Caudate nucleus (tissue), 63 donors: ENCODE measurements at places on chromosomes 12 and 14.

DNA sequence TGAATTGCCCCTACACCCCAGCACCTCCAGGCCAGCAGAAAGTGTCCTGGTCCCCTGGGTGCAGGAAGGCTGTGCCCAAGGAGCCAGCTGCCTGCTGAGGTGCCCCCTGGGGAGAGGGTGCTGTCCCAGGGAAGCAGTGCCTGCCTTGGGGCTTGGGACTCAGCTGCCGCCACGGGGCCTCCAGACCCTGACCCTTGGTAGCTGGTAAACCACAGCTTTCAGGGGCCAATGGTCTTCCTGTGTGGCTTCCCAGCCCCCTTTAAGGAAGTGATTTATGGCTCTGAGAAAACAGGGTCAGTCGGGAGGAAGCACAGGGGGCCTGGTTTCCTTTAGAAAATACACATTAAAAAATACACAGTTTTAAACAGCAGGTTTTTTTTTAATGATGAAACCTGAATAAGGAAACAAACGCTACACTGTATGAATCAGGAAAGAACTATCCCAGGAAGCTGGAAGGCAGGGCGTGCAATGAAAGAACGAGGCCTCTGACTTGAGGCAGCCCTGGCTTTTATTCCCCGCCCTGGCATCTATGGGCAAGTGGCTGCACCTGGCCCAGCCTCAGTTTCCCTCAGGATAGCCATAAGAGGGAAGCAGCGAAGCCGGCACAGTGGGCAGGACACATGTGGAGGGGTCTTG lies 40.6 kb upstream of the EML1 start:
- DNase-seq, result no peak

- DNase-seq, result no peak
These were observed 10.2 kb upstream of the RNASE10 start for GRCh38 chr14:20494935-20495766.

DNA sequence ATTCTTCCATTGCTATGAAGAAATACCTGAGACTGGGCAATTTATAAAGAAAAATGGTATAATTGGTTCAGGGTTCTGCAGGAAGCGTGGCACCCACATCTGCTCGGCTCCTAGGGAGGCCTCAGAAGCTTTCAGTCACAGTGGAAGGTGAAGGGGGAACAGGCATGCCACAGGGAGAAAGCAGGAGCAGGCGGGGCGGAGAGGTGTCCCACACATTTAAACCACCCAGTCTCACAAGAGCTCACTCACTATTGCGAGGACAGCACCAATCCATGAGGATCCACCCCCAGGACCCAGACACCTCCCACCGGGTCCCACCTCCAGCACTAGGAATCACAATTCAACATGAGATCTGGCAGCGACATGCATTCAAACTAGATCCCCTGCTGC lies 56.0 kb upstream of the C14orf180 start:
- DNase-seq, result no peak

- DNase-seq, result no peak
These were observed 277.6 kb downstream of the DPF3 start for GRCh38 chr14:72616294-72616693.

DNA sequence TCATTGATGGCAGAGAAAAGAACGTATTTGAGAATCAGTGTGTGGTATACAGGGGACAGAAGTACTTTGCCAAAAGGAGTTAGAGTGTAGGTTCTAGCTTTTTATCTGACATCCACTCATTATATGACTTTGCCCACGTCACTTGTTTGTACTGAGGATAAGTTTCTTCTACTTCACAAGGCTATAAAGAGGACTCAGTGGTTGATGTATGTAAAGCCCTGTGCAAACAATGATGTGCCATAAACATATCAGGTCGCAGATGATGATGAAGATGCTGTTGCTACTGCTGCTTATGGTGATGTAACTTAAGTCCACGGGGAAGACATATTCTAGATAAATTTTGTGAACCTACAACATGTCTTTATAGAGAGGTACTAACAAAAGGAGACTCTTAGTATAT lies 66.3 kb downstream of the TRHDE start:
- no peak for DNase-seq

GRCh38 chr12:113137861-113138783 lies 2.6 kb upstream of the RASAL1 start:
- no peak for DNase-seq

DNA sequence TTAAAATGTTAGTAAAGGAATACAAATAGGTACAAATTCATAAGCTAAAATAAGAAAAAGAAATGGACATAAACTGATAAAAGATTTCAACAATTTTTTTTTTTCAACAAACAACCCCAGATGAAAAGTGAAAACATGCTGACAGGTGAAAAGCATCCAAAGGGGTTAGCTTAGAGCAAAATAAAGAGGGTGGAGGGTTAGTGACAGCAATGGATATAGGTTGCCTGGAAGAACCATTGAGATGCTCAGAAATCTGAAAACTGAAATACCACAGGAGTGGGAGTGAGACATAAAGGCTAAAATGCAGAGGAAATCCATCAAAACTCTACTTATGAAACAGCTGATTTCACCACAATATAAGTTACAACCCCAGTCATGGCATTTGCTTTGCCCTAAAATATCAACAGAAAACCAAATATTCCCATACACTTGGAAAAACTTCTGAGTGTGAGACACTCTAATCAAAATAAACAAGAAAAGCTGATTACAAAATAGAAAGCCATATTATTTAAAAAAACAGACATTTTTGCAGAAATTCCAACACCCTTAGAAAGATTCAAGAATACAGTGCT lies 136.3 kb upstream of the PLEKHG7 start:
- DNase-seq, result no peak

GRCh38 chr12:49541140-49541861 lies 2.5 kb downstream of the KCNH3 start:
- no peak for DNase-seq

DNA sequence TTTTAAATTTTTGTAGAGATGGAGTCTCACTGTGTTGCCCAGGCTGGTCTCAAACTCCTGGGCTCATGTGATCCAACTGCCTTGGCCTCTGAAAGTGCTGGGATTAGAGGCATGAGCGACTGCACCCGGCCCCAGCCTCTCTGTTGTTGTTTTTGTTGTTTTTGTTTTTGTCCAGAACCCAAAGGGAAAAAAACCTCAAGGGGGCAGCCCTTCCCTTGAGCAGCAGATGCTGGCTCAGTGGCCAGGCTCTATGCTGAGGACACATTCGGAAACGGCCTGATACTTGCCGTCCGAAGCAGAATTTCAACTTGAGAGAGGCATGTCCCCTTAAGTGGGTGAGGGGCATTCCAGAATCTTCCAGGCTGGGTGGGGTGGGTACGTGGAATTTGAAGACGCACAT lies 6.7 kb downstream of the MVK start:
- DNase-seq, result no peak

DNA sequence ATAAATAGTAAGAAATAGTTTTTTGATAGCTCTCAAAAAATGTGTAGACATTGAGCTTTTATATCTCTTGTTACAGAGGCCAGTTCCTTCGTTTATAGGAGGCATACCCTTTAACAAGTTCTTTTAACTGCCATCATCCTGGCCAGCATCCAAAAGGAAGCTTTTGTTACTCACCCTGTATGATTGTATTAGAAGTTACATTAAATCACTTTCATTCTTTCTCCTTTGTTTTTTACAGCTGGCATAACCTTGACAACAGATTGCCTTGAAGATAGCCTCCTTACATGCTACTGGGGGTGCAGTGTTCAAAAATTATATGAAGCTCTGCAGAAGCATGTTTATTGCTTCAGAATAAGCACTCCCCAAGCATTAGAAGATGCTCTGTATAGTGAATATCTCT lies 20.1 kb downstream of the CGRRF1 start:
- no peak for DNase-seq

DNA sequence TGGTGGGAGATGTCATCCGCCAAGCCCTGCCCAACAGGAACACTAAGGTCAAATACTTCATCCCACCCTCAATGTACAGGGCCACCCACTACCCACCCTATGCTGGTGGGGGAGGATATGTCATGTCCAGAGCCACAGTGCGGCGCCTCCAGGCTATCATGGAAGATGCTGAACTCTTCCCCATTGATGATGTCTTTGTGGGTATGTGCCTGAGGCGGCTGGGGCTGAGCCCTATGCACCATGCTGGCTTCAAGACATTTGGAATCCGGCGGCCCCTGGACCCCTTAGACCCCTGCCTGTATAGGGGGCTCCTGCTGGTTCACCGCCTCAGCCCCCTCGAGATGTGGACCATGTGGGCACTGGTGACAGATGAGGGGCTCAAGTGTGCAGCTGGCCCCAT lies 3.5 kb downstream of the B3GNT4 start:
- DNase-seq, result no peak

DNA sequence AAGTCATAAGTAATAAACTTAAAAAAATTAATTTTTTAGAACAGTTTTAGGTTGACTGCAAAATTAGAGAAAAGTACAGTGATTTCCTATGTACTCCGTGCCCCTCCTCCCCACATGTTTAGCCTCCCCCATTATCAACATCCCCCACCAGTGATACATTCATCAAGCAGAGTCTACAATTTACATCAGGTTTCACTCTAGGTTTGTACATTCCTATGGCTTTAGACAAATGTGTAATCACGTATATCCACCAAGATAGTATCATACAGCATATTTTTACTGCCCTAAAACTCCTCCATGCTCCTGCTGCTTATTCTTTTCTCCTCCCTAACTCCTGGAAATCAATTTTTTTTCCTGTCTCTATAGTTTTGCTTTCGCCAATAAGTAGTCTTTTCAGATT lies 438.7 kb downstream of the LRFN5 start:
- DNase-seq, result no peak

DNA sequence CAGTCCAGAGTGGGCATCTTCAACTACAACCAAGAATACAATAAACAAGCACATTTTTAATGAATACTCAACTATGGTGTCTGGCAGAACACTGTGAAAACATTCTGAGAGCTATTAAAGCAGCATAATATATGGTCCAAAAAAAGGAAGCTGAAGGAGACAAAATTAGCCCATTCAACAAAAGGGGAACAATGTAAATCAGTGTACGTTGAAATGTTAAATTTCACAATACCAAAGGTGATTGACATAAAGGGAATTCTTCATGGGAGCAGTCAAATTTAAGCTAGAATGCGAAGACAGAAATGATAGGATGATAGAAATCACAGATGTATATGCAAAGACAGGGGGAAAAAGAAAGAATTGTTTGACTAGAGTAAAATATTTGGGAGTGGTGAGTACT lies 41.3 kb upstream of the SYCP3 start:
- DNase-seq, result no peak

DNA sequence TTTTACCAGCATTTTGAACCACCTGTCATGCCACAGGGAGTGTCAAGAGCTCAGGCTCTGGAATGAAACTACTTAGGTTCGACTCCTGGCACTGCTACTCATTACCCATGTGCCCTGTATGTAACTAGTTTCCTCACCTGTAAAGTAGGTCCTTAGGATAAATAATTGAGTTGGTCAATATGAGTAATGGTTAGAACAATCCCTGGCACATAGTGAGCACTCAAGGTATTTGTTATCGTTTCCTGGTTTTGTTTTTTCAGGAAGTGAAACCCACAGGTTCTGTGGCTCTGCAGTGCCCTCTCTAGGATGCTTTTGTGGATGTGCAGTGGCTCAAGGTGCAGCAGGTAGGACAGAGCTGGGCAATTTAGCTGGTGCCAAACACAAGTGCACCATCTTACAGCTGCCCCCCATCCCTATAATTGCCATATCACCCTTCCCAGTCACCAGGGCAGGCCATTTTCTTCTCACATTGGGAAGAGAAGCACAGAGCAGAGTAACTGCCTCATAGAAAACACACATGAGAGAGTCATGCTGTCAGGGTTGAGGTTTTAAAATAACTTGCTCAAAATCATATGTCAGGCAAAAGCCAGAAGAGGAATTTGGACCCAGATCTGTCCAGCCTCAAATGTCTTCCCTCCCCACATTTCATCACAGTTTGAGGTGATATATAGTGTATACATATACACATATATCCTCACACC lies 297.5 kb downstream of the RPAP3 start:
- DNase-seq, result no peak

DNA sequence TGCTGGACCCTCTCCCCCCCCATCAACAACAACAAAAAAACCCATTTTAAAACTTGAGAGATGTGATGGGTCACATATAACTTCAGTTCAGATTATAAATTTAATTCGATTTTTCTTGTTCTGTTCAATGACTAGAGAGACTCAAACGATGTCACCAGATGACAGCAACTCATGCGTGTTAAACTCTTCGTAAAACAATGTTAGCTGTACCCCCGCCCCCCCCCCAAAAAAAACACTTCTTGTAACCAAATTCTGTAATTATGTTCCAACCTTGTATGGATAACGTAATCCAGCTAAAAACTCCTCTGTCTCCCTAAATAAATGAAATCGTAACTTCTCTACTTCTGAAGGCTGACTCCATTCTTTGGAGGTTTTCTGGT lies 614 bp upstream of the NACA start:
- DNase-seq, result no peak

DNA sequence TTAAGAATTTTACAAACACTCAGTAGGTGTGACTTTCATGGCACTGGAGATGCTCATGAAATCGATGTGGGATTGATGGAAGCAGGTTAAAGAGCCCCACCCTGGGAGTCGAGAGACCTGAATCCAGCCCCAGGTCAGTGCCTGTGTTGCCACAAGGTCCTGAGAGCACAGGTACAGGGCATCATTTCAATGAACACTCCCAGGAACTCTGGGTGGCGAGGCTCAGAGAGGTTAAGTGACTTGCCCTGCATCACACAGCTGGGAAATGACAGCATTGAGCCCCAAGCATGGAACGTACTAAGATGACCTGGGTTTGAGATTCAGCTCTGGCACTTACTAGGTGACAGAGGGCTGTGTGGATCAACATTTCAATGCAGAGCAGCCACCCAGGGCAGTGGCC lies 98.2 kb downstream of the CMKLR1 start:
- DNase-seq, result no peak

DNA sequence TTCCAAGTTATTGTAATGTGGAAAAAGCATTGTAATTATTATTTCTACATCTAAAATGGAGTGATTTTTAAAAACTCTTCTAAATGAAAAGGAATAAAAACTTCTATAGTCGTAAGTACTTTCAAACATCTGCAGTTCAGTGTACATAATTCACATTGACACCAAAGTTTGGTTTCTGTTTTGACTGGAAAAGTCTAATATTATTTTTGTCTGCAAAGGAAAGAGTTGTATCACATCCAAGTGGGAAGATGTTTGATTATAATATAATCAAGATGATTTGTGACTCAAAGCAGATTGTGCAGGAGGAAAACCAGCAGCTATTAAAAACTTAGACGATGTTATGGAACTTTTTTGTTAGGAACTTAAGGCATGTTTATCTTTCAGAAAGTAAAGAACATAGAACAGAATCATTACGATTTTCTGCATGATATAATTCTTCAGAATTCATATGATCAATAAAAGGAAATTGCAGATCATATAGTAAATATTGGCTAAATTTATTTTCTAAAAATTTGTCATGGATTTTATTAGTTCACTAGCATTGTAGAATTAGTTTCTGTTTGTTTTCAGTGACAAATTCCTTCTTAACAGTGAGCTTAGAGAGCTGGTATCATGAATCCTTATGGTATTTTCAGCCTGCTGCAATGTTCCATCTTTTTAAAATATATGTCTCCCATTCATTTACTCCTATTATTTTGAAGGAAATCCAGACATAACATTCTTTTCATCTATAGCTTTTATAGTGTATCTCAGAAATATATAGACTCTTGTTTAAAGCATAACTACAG lies 145.8 kb downstream of the MIPOL1 start:
- no peak for DNase-seq
